ENCODE measurements at places on chromosomes 12 and 14.

GRCh38 chr12:86659985-86660384, 403.8 kb upstream of the MGAT4C start:
- no peak for DNase-seq

- no peak for DNase-seq
Observed at GRCh38 chr14:91372671-91373495, 44.7 kb downstream of the CCDC88C start.

DNA sequence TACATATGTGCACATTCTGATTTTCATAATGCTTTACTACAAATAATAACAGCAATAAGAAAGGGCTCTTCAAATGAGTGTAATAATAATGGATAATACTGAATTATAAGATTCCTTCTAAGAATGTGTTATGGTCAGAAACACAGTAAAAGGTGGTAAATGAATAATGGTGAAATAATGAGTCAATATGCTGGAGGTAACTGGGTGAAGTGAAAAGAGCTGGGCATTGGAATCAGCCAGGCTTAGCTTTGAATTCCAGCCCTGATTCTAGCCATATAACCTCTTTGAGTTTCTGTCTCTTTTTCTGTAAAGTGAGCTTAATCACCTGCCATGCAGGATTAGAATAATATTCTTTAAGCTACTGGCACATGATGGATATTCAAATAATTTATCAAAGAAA, 39.1 kb downstream of the PLEKHA5 start:
- DNase-seq = no peak

DNA sequence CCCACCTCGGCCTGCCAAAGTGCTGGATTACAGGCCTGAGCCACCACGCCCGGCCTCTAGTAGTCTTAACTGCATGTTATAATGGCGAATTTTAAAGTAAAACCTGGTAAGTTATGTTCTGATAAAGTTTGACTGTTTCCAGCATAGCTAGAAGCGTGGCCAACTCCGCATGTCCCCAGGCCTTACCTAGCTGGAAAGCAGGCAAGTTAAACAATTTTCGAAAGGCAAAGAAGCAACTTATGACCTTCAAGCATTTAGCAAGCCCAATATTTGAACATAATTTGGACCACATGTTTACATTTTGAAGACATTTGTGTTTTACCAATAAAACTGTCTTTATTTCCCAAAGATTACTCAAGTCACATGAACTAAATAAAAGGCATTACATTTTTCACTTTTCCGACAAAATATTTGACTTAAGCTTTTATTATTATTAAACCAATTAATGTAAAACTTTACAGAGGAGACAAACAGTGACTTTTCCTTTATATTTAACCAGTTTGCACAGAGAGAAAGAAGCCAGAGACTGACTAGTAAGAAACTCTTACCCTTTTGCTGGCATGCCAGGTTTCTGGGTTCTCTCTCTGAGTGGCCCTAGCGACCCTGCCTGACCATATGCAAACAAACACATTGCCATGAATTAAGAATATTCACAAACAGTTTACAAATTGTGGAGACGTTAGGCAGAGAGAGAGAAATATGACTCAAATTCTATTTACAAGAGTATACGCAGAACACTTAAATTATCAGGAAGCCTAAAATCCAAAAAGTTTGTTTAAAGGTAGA, 106.3 kb downstream of the RIN3 start:
- DNase-seq = no peak

DNA sequence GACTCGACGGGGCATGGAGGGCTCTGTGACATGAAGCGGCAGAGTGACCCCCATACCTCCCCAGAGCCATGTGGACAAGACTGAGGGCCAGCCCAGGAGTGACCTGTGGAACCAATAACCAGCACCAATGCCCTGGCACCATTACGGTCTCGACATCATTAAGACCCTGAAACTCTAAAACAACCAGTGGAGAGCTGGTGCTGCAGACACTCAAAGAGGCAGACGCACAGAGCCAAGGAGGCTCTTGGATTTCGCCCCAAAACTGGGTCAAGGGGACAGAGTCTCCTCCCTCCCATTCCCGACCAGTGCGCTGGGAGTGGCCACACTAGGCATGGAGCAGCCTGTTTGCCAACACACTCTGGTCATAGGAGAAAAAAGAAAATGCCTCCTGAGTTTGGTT, 41.6 kb upstream of the VASH1 start:
- no peak for DNase-seq

- no peak for DNase-seq
Observed at GRCh38 chr14:77318006-77318553, 2.6 kb downstream of the POMT2 start.

DNA sequence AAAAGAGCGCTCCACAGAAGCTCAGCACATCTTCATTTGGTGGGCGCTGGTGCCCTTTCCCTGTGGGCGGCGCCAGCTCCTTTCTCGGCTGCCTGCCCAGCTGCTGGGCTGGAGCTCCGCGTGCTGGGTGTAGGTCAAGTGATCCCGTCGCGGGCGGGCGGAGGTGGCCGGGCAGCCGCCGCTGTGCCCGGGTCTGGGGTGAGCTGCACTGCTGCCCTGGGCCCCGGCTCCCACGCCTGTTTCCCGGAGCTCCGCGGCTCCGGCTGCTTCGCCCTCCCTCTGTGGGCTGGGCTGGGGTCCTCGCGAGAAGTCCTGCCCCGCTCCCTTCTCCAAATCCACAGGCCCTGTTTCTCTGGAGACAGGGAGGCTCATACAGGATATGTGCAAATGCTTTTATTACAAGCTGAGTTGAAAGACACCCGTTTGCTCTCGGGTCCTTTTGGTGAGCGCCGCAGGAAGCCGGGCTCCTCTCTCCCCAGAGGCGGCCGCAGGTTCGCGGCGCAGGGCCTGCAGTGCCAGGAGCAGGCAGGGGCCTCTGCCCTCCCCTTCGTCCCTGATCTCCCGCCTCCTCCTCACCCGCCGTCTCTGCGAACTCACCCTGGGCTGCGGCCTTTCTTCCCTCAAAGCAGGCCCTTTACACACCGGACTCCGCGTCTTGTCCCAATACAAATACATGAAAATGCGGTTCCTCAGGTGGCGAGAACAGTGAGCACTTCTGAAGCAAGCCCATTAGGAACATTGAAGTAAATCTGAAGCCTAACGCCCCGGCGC, 67.8 kb upstream of the CAPRIN2 start:
- peak; percentile 24 for DNase-seq

GRCh38 chr14:34243001-34243400, 219.0 kb downstream of the SPTSSA start:
- no peak for DNase-seq

- DNase-seq = no peak
Observed at GRCh38 chr12:68768431-68768939, 22.5 kb downstream of the SLC35E3 start.

GRCh38 chr12:116933091-116933490, 22.3 kb downstream of the FBXW8 start:
- no peak for DNase-seq

DNA sequence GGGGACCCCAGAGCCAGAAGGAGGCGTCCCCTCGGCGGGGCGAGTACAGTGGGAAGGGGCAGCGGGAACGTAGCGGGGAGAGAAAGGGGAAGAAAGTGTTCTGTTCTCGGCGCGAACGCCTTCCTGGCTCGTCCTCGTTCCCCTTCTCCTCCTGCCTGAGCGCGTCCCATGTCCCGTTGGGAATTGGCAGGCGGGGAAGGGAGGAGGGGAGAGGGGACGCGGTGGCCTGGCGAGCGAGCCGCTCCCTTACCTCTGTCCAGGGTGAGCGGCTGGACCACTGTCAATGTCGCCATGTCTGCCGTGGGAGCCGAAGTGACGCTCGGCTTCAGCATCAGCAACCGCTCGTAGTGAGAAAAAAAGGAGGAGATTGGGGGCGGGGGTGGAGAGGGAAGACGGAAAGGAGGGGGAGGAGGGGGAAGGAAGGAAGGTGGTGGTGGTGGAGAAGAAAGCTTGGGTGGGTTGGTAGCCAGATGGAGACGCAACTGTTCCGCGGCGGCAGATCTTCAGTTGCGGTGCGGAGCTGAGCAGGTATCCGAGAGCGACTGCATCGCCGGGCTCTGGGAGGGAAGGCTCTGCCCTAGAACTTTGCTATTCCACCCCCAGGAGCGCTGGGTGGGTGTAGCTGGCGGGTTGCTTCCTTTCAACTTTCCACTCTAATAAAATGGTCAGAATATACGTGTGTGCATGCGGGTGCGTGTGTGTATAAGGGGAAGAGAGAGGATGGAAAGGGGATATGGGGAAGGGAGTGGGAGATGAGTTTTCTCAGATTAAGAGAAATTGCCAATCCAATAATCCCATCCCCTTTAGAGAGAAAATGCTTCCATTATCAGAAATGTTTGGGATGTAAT, at the start of gene LIN7A:
TSS of gene LIN7A (minus strand) at position 544 of the 848 bp plus-strand sequence. CDS start at position 332, 212 bp downstream.
- no peak for DNase-seq

- DNase-seq = no peak
Observed at GRCh38 chr14:85293612-85294234, 236.2 kb upstream of the FLRT2 start.

DNA sequence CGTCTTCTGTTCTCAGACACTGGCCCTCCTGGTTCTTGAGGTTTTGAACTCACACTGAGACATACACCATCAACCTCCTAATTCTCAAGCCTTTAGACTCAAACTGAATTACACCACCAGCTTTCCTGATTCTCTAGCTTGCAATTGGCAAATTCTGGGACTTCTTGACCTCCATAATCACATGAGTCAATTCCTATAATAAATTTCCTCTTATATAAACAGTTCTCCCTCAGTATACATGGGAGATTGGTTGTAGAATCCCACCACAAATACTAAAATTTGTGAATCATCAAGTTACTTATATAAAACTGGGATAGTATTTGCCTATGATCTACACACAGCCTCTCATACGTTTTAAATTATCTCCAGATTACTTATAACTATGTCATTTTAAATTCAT, 162.2 kb downstream of the DIO2 start:
- DNase-seq = no peak

GRCh38 chr12:121297435-121297991, 1.0 kb upstream of the CAMKK2 start:
- peak; percentile 67 for DNase-seq

- DNase-seq = no peak
Observed at GRCh38 chr14:45364565-45365156, 111.7 kb upstream of the MIS18BP1 start.

GRCh38 chr14:50312734-50313054, 570 bp downstream of the DMAC2L start:
- DNase-seq = no peak

DNA sequence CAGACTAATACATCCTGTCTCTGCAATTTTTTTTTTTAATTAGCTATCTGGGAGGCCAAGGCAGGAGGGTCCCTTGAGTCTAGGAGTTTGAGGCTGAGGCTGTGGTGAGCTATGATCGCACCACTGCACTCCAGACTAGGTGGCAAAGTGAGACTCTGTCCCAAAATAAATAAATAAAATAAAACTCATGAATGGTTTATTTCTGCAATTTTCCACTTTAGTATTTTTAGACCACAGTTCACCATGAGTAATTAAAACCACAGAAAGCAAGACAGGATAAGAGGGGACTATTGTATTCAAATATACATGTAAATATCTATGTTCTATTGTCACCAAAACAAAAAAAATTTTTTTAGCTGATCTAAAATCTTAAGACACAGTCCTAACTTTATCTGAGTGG, 17.8 kb downstream of the TAOK3 start:
- DNase-seq = no peak

DNA sequence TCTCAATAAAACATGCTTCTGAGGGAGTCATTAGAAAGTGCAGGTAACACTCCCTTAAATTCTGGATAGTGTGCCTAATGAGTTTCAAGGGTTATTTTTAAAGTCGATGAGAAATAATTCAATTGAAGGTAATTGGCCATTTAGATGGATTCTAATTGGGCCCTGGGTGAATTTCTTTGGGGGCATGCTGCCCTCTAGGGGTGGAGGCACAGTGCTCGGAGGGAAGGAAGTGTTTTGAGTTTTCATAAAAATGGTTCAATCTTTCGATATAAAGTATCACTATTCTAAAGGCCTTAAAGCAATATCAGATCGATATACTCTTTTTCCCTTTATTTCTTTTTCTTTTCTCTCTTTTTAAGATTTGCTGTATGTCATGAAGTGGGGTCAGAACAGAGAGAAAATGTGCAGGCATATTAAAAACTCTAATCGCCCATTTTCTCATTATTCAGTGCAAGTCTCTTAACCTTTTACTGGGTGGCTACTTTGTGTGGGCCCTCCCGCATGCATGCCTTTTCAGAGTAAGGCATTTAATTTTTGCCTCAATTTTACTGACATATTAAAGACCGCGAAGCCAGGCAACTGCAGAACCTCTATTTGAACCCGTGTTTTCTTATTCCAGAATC, 25.5 kb downstream of the NKX2-8 start:
- peak; percentile 31 for DNase-seq

DNA sequence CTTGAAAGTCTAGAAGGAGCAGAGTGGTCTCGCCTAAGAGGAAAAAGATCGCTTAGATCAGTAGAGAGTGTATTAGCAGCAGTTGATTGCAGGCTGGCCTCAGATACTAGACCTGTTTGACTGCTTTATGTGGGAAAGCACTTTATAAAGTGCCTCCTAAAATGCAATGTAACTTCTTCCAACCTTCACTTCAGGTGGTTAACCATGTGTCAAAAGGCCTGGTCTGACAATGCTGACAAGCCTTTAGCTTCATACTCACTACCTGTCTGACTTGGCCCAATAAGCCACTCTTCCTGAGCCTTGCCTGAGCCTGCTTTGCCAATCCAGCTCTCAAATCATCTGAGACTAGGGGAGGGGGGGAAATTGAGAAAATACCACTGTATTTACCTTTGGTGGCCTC, 14.6 kb downstream of the MGAT4C start:
- no peak for DNase-seq

- no peak for DNase-seq
Observed at GRCh38 chr12:26499979-26500640, 304.7 kb downstream of the SSPN start.

GRCh38 chr14:78974691-78975090, 804.5 kb downstream of the NRXN3 start:
- DNase-seq = no peak

- DNase-seq = no peak
Observed at GRCh38 chr12:120599672-120600552, 18.7 kb upstream of the POP5 start.

DNA sequence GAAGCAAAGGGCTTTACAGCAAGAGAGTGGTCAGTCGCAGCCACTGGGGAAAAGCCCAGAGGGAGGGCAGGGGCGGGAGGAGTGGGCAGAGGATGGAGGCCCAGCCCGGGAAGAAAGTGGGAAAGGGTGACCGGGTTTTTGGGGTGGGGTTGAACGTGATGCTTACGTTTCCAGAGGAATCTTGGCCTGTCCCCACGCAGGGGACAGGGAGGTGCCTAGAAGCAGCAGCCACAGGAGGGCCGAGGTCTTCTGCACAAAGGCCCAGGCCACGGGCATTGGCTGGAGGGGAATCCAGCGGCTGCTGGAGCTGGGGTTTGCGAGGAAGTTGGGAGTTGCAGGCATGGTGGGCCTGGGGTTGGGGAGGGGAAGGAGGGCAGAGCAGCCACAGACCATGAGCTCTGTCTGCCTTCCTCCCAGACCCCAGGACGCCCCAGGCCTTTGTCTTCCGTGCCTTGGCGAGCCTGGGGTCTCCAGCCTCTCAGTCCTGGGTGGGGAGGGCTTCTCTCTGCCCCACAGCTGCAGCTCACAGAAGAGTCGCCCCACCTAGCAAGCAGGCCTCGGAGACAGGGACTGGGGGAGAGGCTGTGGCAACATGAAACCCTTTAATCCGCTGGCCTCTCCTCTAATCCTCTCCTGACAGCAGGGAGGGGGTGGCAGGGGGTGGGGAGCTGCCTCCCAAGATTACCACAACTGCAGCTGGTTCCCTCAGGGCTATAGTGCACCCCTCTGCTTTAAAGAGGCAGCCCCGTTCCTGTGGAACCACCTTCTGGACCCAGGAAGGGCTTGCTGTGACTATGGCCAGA, at the start of gene CACNA2D4:
TSS of gene CACNA2D4 (minus strand) at position 572 of the 803 bp plus-strand sequence. CDS start at position 393, 179 bp downstream.
- DNase-seq = no peak

- no peak for DNase-seq
Observed at GRCh38 chr12:7042842-7043241, 17.7 kb upstream of the C1S start.

- DNase-seq = no peak
Observed at GRCh38 chr12:99130808-99131553, 485.9 kb downstream of the APAF1 start.
